ENCODE measurements at places on chromosomes 5 and 9.

GRCh38 chr5:73464016-73464745 lies 15.6 kb upstream of the FOXD1 start:
- peak; percentile 78 for DNase-seq

- DNase-seq: no peak
Observed at GRCh38 chr9:3862561-3862960, 336.8 kb upstream of the RFX3 start.

- no peak for DNase-seq
Observed at GRCh38 chr5:127355337-127355736, 64.7 kb downstream of the MEGF10 start.

DNA sequence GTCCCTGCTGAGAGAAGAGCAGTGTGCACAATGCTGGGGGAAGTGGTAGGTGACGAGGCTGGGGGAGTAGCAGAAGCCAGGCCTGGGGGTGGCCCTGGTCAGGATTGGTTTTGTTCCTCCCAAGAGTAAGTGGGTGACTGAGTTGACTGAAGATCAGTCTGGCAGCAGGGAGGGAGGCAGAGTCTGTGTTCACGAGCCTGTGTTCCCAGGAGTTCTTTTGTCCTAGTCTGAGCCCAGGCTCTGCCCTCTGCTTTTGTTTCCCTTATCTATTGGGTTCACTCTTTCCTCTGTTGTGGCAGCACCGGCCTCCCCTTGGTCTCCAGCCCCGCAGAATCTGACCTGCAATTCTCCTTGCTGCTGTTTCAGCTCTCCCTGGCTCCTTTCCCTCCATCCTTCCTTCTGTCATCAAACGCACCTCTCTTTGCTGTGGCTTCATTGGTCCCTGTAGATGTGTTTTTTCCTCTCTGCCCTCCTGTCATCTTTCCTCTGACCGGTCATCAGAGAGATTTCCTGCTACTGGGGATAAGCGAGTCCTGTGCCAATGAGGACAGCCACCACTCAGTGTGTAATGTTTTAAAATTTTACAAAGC lies 607.4 kb downstream of the KIF4B start:
- DNase-seq: no peak

DNA sequence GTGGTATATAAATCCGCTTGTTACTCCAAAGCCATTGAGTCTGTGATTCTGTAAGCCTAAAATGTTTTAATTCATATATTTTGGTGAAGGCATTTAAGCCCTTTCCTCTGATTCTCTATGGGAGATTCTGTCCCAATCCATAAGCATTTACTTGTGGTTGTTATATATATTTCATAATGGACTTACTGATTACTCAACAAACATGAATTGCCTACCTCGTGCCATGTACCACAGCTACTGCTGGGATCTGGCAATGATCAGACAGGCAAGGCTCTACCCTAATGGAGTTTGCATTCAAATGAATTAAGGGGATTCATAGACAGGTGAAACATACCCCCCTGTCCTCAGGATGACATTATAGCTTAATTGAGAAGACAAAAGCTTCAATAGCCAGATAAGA lies 54.5 kb downstream of the C9orf152 start:
- DNase-seq: no peak

- DNase-seq: no peak
Observed at GRCh38 chr5:136689552-136689951, 324.2 kb upstream of the TRPC7 start.

Data from pulmonary artery endothelial cell (primary cell).